ENCODE measurements at places on chromosomes 4 and X.

DNA sequence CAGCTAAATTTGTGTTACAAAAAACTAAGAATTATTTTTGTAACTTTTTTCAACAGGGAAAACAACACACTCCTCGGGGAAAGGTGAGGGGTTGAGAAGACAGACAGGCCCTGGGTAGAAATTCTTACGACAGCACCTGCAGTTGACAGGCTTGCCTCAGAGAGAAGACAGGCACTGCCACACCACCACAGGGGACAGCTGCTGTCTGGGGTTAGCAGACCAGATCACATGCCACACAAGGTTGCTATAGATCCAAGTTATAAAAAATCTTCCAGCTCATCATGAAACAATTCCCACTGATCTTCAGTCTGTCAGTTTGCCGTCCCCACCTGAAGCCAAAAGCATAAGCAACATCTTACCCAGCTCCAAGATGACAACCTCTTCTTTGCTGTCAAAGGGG lies 143.2 kb upstream of the ZCCHC13 start:
- DNase-seq: no peak

DNA sequence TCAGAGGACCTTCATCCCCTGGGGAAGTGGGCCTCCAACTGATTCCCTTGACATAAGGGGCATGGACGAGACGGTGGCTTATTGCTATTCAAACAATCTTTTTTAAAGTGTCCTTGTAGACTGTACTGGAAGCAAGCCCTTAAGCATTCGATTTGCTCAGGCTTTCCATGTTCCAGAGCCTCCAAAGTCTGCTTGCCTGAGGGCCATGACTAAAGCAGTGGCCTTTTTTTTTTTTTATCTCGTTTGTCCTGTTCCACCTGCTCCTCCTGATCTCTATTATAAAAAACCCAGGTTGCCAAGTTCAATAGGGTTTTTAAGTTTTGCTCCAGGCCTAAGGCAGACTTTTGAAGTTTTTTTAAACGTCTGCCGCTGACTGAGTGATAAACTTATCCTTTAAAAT lies 103.7 kb upstream of the AADAT start:
- DNase-seq: no peak

- no peak for DNase-seq
Measured at GRCh38 chr4:8532245-8532781, 47.9 kb upstream of the GPR78 start.

DNA sequence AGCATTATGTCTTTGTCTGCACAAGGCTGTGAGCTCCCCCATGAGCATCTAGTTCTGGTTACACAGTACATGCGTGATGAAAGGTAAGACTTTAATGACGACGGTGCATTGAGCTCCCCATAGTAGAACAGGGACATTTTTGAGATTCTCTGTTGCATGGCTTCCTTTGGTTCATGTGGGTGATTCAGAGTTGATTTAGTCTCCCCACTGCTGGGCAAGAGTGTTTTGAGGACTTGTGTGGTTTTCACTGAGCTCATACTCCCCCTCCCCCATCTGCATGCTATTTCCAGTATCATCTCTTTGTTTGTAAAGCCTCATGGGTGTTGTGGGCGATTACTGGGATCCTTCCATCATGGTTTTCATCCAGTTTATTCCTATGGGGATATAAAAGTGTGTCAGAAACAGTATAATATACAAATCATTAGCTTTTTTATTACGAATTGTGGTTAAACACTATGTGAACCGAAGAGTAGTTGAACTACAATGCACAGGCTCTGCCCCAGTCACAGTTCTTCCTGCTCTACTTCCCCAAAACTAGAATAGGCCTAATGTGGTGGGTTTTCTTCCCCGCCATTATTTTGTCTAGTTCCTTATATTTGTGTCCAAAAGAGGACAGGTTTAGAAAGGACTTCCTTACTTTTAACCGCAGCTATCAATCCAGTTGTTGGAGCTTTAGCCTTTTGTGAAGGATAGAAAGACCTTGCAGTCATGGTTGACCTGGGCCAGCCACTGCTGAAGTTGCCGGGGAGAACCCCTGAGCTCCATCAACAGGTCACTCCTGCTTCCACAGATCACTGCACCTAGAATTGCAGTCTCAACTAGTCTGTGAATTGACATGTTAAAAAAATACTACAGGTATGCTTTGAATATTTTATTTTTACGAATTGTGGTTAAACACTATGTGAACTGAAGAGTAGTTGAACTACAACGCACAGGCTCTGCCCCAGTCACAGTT lies 30.4 kb downstream of the KIT start:
- DNase-seq: no peak

DNA sequence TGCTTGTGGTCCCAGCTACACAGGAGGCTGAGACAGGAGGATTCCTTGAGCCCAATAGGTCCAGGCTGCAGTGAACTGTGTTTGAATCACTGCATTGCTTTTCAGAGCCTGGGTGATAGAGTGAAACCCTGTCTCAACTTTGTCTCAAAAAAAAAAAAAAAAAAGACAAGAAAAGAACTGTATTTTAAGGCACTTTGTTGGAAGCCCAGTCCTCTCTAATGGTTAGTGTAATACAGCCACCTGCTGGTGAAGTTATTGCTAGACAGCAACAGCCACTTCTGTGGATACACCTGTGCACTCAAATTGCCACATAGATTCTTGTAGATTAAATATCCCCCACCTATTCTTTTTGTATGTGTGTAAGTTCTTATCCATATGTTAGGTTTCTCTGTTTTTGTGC lies 10.1 kb upstream of the FGG start:
- DNase-seq: peak; percentile 46

DNA sequence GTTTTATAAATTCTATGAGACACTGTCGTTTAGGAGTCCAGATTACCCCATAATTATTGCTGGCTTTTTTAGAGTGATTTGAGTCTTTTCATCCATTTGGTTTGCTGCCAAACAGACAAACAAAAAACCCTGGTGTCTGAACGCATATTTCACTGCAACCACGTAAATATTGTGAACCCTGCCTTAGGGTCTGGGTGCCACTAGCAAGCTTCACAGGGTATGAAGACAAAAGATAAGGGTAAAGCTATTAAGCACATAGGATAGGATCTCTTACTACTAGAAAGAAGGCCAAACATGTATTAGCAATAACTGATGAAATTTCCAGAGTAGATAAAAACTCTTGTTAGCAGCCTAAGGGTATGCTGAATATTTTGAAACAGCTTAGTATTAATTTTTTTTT lies 143.3 kb downstream of the BANK1 start:
- DNase-seq: no peak

- DNase-seq: no peak
Measured at GRCh38 chrX:72694170-72694569, 19.9 kb downstream of the PHKA1 start.
